ENCODE measurements at places on chromosomes 5 and 9. TPM values are rescaled to one million over a fixed set of nuclear protein-coding genes. Genes with fewer than 3 reads are reported as not detected.

ZNF658 gene
- total RNA-seq, result 6.3 TPM

STK32A gene
- under 0.01 TPM for total RNA-seq

SLC45A2 gene
- not detected for total RNA-seq

OBP2B gene
- total RNA-seq, result not detected

LRSAM1 gene
- 3.3 TPM for total RNA-seq

DDX4 gene
- not detected for total RNA-seq

PCDHB8 gene
- 0.18 TPM for total RNA-seq

PAEP gene
- total RNA-seq, result not detected

GRCh38 chr9:108983885-108984284, 29.4 kb downstream of the CTNNAL1 start:
- DNase-seq, result no peak

DNA sequence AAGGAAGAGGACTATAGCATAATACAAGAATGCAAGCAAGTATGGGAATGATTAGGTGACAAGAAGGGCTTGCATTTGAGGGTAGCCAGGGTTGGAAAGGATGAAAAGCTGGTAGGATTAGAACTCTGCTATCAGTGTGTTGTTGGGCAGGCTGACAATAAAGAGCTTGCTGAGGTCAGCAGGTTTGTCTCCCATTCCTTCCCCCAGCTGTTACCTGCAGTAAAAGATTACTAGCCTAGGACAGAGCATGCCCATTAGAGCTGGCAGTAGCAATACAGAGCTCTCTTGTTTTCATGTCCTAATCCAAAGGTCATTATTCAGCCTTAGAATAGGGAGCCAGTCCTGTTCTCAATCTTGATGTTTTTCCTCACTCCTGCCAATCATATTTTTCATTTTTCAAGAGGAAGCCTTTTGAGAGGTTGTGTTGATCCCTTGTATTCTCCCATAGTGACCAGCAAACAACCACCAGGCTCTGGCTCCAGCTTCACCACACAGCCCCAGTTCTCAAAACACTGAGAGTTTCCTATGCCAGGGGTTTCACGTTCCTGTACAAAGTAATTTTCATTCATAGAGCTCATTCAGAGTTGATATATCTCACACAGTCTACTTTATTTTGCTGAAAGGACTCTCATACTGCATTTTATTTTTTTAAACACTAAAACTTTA, 71.7 kb downstream of the OR2K2 start:
- DNase-seq, result no peak

GRCh38 chr5:37836592-37837413, 3.0 kb downstream of the GDNF start:
- DNase-seq, result peak; percentile 46

GRCh38 chr9:38641985-38642864, 21.8 kb upstream of the ANKRD18A start:
- peak; percentile 22 for DNase-seq

DNA sequence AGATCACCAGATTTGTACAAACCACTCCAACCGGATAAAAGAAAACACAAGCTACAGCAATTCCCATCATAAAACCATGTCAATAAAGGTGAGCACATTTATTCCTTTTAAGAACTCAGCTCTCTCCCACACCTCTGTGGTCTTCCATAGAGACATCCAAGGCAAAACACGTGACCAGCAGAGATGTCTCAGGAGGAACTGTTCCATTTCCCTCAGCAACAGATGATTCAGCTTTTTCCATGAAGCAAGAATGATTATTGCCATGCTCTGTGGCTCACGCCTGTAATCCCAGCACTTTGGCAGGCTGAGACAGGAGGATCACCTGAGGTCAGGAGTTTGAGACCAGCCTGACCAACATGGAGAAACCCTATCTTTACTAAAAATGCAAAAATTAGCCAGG, 15.8 kb downstream of the GZMK start:
- no peak for DNase-seq

GRCh38 chr5:61344187-61344944, 12.3 kb downstream of the ZSWIM6 start:
- peak; percentile 33 for DNase-seq

DNA sequence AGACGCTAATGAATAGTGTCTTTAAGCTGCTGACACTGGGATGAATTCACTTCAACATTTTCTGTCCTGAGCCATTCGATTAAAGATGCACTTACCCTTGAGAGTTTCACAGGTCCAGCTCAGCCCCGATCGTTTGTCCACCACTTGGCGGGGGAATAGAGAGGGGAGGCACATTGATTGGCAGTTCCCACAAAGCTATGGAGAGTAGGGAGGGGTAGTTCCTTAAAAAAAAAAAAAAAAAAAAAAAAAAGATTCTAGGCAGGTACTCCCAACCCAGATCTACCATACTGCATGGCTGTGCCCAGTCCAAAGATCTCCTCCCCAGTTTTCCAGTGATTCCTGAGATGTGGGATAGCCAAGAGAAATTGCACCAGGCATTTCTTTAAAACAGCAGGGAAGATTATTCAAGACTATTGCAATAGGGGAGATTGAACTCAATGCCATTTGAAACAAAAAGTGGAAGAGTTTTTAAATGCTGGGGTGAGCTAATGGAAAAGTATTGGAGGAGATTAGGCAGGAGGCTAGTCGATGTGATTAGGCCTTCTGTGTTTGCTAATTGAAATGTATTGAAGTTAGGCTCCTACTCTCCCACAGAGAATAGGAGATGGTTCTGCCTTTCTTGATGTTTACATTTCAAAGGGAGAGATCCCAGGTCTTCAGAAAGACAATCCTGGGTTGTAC, 2217.4 kb upstream of the WWC1 start:
- no peak for DNase-seq

GRCh38 chr5:3661755-3662296, 66.2 kb downstream of the IRX1 start:
- DNase-seq, result no peak

DNA sequence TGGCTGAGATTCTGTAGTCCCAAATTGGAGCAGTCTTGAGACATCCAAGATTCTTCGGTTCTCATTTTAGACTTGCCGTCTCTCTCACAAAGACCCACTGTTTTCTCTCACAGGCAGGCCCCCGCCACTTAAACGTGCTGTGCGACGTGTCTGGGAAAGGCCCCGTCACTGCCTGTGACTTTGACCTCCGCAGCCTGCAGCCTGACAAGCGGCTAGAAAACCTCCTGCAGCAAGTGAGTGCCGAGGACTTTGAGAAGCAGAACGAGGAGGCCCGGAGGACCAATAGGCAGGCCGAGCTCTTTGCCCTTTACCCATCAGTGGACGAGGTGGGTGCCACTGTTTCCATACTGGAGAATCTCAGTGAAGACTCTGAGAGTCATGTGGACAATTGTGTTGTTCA, 97.2 kb downstream of the DOCK8 start:
- no peak for DNase-seq

DNA sequence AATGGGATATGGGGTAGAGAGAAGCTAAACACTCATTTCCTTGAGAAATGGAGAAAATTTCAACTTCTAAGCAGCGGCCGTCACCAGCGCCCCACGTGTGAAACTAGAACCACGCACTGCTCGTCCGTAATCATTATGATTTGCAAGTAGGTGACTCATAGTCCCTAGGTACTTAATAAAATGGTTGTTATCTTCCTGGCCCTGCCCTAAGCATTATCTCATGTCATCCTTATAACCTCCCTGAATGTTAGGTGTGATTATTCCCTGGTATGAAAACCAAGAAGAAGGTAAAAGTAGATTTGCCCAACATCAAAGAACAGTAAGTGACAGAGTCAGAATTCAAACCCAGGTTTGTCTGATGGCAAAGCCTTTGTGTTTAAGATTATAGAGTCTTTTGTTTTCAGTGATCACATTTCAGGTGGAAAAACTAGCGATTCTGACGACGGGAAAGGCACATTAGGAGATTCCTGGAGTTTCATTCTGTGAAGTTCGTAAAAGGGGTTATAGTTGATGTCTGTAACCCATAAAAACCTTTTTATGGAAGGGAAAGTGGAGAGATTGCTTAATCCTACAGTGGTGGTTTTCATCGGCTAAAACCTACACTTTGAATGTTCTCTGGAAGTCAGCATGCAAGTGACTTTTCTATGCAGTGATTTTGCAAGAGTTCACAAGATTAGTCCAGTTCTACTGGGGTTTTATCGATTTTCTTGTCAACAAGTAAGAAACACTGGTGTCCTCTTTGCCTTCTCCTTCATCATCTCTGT, 202.9 kb upstream of the WWC1 start:
- DNase-seq, result no peak

DNA sequence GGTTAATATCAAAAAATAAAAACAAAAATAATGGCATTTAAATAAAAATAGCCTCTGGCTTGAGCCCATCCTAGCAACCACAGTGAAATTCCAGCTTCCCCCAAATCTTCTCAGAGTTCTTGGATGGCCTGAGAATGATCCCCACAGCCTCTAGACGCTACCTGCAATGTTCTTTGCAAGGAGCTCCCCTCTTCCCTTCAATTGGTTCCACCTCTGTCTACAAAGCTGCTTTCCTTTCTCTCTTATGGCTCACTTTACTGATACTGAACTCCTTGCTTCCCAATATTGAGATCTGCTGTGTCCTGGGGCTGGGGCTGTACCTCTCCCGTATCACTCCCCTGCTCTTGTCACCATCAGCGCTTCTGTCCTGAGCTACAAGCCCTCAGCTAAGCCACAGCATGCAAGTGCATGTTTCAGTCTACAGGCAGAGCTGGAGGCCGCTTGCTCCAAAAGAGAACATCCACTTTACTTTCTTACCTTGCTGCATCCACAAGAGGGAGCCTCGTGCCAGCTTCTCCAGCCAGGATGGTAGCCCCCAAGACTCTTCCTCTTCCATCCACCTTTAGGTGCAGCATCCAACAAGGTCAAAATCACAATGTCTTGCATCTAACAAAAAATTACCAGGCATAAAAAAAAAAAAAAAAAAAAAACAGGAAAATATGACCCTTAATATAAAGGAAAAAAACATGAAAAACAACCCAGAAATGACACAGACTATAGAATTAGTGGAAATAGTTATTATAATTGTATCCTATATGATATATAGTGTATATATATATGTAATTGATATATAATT, 57.4 kb upstream of the PRSS3 start:
- peak; percentile 62 for DNase-seq

DNA sequence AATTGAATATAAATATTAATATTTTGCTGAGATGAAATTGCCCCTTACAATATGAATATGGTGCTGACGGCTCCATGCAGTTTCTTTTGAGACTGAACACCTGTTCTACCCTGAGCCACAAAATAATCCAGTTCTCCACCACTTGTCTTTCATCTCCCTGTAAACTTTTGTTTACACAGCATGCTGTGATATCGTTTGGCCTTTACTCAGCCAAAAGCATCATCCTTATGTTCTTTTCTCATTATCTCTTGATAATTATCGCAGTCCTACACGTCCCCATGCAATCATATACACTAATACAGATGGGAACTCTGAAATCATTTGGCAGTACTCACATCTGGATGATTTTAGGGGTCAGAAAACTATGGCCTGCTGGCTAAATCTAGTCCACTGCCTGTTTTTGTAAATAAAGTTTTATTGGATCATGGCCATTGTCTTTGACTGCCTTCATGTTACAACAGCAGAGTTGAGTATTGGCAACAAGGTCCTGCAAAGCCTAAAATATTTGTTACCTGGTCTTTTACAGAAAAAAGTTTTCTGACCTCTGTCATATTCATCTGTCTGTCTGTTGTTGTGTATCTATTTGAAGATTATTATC, 53.3 kb downstream of the AOPEP start:
- no peak for DNase-seq

DNA sequence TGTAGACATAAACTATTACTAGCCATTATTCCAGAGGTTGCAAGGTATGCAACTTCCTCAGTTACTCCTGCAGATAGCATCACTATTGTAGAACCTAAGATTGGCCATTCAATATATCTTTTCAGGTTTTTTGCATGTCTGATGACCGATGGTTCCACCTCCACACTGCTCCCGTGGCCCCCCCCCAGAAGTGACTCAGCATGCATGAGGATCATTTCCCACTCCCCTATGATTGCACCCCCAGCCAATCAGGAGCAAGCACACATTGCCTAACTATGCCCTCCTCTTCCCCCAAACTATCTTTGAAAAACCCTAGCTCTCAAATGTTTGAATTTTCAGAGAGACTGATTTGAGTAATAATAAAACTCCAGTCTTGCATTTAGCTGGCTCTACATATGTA, 601.4 kb upstream of the TLE4 start:
- DNase-seq, result no peak

DNA sequence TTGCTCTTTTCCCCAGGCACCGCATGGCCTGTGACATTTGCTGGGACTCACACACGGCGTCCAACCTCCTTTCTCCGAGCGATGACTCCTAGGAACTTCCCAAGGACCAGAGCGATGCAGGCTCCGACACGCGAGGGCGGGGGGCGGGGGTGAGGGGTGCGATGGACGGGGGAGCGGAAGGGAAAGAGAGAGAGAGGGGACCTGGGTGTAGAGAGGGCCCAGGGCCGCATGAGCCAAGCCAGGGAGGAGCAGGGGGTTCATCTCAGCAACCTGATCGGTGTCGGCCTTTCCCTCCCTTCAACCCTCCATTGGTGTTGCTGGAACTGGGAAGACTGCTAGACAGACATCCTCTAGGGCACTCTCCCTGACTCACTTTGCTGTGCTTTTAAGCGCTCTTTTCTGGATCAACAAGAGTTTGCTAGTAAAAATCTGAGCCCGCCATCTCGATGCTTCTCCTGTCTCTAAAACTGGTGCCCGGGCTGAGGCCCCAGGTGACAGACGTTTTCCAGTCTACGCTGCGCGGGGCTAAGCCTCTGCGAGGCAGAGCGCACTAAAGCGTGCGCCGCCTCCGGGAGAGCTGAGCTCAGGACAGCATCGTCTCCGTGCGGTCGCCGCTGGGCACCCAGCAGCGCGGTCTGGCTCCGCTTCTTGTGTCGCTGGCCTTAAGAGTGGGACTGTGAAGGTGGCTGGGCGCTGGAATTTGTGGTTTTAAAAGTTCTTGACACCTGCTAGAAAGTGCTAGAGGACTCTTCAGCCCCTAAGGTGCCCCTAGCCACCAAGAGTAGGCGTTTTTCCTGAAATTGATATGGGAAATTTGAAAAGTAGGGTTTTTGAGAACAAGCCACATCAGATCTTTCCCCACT, 1.0 kb upstream of the TSLP start:
- no peak for DNase-seq

DNA sequence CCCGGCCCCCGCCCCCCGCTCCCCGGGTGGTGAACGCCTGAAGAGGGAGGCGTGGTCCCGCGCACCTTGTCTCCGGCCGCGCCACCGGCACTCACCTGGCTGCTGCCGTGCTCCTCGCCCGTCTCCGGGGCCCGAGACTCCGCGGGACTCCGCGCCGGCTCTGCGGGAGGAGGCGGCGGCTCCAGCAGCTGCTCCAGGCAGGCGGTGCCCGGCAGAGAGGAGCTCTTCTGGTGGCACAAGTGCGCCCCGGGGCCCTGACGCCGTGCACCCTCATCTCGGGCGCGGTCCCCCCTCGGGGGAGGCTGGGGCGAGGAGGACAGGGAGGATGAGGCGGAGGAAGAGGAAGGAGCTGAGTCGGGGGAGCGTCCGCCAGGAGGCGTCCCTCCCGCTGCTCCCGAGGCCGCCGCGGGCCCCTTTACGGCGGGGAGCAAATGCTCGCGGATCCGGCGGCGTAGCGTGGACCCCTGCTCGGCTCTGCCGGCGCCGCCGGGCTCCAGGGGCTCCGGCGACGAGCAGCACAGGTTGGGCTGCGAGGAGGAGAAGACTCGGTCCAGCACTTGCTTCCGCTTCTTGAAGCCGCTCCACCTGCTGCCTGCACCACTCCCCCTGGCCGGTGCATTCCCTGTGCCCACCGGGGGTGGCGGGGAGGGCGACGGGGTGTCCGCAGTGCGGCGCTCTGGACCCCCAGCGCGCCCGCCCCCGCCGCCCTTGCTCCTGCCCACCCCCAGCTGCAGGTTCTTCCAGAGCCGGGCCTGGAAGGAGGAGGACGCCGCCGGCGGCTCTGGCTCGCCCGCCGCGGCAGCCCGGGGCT, 928 bp downstream of the MCTP1 start:
- DNase-seq, result no peak

- DNase-seq, result no peak
Measured at GRCh38 chr5:100609594-100609993, 74.4 kb downstream of the FAM174A start.
